T-helper 9 cell (primary cell): ENCODE measurements at places on chromosomes 11 and 22.

DNA sequence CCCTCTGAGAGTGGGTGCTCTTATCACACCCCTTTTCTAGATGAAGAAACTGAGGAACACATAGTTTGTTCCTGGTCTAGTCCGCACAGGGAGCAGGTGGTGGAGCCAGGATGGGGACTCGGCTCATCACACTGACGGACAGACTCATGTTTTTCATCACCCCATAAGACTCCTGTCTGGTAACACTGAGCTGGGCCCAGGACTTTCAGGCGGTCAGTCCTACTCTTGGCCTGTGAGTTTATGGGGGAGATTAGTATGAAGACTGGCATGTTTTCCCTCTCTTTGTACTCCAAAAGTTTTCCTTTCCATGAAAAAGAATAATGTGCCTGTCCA lies 160.8 kb downstream of the LDLRAD3 start:
- DNase-seq = no peak

- no peak for DNase-seq
Measured at GRCh38 chr11:567629-568292, 7.0 kb downstream of the RASSF7 start.

DNA sequence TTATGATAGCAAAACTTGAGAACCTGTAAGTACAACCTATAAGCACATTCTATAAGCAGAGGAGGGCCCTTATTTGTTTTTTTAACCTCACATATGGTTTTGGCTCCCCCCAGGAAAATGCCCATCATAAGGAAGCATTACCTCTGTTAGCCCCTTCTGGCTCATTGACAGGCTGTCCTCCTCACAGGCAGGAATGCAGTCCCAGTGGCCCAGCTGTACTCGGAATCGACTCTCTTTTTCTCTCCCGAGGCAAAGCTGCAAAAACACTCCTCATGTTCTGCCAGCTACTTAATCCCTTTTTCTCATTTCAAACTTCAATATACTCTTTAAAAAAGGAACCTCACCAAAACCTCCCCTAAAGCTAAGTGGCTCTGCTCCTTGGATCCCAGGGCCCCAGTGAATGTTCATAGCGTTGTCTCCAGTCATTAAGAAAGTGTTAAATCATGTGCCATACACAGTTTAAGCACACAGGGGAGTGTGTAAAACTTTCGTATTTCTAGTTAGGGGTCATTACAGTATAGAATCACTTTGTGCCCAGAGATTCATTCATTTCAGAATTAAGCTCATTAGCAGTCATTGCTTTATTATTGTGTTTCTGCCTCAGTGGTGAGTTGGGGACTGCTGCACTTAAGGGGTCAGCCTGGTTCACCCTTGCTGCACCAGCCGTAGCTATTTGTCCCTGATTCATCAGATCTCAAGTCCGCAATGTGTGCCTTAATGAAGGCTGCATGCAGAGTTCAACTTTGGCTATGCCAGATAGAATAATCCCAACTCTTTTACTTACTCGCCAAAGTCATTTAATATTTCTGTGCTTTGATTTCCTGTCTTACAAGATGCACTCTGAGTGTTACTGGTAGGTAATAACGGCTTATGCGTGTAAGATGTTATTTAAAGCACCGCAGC lies 57.6 kb downstream of the JRKL start:
- no peak for DNase-seq

- no peak for DNase-seq
Measured at GRCh38 chr22:48432781-48433518, 1394.7 kb downstream of the BRD1 start.

DNA sequence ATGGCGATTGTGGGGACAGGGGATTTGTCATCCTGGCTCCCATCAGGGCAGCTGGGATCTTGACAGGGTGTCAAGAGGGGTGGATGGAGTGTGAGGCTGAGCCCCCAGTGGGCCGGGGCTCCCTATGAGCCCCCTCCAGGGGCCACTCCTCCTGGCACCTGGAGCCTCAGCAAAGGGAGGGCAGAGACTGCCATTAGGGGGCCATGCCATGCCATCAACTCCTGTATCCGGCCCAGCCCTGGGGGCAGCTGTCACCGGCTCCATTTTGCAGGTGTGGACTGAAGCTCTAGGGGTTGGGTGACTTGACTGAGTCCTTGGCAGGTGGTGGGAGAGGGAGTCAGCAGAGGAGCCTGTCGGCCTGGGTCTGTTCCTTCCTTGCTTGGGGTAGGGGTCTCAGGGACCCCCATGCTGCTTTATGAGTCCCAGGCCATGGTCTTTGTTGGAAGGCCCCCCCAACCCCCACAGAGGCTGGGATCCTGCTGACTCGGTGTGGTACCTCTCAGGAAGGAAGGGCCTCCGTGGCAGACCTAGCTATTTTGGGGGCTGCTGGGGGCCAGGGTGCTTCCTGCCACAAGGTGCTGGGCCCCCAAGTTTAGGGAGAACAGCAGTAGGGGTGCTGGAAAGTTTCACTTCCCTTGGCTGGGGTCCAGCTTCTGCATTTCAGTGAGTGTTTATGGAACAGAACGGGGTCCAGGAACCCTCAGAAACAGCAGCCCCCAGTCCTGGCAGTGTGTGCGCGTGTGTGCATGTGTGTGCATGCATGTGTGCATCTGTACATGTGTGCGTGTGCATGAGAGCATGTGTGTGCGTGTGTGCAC lies 1.5 kb downstream of the ACY3 start:
- no peak for DNase-seq

DNA sequence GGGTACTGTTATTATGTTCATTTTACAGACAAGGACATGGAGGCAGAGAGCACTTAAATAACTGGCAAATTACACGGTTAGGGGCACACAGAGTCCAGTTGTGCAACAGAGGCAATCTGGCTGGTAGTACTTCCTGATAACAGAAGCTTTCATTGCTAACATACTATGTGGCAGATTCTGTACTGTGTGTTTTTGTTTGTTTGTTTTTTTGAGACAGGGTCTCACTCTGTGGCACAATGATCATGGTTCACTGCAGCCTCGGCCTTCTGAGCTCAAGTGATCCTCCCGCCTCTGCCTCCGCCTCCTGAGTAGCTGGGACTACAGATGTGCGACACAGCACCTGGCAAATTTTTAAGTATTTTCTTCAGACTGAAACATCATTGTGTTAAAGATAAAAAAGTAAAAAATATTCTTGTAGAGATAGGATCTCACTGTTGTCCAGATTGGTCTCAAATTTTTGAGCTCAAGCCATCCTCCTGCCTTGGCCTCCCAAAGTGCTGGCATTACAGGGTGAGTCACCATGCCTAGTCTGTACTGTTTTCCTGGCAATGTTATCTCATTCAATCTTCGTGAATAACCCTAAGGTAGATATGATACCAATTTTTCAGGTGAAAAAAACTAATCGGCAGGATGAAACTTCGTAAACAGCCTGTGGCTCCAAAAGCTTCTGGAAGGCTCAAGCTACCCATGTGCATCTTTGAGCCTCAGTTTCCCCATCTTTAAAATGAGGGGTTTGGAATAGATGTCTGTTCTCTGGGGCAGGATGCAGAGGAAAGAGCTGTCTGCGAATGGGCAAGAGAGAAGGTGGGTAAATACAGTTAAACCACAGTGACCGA lies 921 bp upstream of the NUCB2 start:
- DNase-seq = no peak
